Activated CD8-positive, alpha-beta memory T cell treated with anti-CD3 and anti-CD28 coated beads for 4 hours (primary cell): ENCODE measurements at places on chromosomes 2 and 18.

- DNase-seq, result no peak
Measured at GRCh38 chr18:78812067-78812466, 167.6 kb upstream of the SALL3 start.

- no peak for DNase-seq
Measured at GRCh38 chr2:33478968-33479731, 2.7 kb downstream of the RASGRP3 start.

GRCh38 chr2:196275646-196276352 is 104.4 kb upstream of the STK17B start:
- no peak for DNase-seq

GRCh38 chr2:121944072-121944831 is 188.8 kb downstream of the TSN start:
- DNase-seq, result no peak

DNA sequence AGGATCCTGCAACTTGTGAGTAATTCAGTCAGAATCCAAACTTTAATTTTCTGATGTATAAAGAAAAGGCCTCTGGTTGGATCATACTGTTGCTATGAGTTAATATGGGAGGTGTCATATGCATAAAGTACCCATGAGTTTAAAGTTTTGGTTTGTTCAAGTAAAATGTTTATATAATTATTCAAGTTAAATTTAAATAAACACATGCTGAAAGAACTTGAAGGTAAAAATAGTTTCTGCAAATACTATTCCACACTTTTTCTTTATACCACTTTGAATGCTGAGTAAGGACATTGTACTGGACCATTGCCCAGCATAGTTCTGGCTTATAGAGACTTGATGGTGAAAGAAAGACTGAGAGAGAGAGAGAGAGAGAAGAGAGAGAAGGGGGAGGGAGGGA is 30.7 kb downstream of the PKP4 start:
- DNase-seq, result no peak

DNA sequence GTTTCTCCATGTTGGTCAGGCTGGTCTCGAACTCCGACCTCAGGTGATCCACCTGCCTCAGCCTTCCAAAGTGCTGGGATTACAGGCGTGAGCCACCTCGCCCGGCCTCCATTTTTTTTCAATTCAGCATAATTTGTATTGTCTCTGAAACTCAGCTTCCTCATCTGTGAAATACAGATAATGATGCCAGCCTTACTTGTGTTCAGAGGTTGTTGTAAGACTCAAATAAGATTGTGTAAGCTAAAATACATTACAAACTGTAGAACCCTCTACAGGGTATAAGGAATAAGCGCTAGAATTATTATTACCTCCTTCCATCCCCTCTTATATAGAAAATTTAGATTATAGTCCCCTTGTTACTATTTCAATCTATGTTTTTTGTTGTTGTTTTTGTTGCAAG is 24.8 kb upstream of the STARD7 start:
- no peak for DNase-seq

DNA sequence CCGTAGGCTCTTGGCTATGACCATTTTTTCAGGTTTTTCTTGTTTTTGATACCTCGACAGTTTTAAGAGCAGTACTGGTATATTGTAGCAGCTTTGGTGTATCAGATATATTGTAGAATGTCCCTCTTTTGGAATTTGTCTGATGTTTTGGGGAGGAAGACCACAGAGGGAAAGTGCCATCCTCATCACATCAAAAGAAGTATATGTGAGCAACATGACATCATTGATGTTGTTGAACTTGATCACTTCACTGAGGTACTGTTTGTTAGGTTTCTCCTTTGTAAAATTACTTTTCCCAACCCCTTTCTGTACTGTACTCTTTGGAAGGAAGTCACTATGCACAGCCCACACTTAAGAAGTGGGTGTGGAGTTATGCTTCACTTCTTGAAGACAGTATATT is 41.0 kb downstream of the EML4 start:
- no peak for DNase-seq
